SJSA1 (cell line): ENCODE measurements at places on chromosomes 5 and 9. TPM values are rescaled to one million over a fixed set of nuclear protein-coding genes. Genes with fewer than 3 reads are reported as not detected.

The SLC6A7 gene
- total RNA-seq: not detected in 2 replicates

The F2RL1 gene
- total RNA-seq: 0.41 and 1.2 TPM in 2 replicates

The DBN1 gene
- 147 and 149 TPM in 2 replicates for total RNA-seq

The FOXD4 gene
- total RNA-seq: 0.24 TPM in 1 of 2 replicates, not detected in the other

The IRF1 gene
- 16.0 and 18.4 TPM in 2 replicates for total RNA-seq

The RXRA gene
- total RNA-seq: 12.2 and 15.7 TPM in 2 replicates

The SLC36A3 gene
- total RNA-seq: not detected in 2 replicates

The POU4F3 gene
- total RNA-seq: 0.16 TPM in 1 of 2 replicates, not detected in the other

The PTGER4 gene
- total RNA-seq: 22.5 and 27.6 TPM in 2 replicates

- H3K27me3 ChIP-seq: no peaks in the 10 kb centered on the region
- H3K36me3 ChIP-seq: no peaks in the 10 kb centered on the region
- DNase-seq: peak; percentile 91
- H3K27ac ChIP-seq: peak overlapping the region; percentile 89
- peaks cover 58% of the 10 kb centered on the region for H3K4me1 ChIP-seq
Observed at GRCh38 chr9:22211588-22212360, 202.7 kb upstream of the CDKN2B start.

DNA sequence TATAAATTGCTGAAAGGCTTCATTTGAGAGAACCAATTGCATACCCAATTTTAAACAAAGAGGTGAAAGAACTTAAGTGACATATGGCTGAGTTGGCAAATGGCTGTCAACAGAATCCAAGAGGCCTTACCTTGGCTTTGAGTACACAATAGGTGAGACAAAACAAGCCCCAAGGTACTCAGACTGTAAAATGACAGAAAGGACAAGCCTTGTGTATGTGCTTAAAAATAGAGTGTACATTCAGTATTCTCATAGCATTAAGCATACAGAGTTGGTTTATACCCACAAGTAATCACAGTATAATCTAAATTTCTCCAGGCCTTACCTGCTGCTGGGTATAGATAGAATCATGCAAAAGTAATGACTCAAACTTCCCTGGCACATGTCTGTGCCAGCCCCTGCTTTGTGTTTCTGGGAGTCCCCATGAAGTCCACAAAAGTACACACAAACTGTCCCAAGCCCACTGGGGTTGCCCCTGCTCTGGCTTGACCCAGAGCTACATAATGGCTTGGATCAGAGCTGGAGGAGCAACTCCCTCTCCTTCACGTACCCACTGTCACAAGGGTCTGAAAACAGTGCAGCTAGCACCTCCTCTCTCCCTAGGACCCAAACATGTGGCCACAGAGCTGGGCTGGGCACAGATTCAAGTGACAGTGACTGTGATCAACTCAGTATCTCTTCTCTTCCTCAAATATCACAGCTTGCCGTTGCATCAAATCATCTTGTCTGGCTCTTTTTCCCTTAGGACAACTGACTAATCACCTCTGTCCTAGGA is 250.8 kb downstream of the ENC1 start:
- H3K27me3 ChIP-seq: no peaks in the 10 kb centered on the region
- no peak for DNase-seq
- no peak overlapping the region for H3K4me3 ChIP-seq
- H3K36me3 ChIP-seq: no peaks in the 10 kb centered on the region
- H3K27ac ChIP-seq: no peak overlapping the region
- H3K4me1 ChIP-seq: peaks cover 46% of the 10 kb centered on the region

DNA sequence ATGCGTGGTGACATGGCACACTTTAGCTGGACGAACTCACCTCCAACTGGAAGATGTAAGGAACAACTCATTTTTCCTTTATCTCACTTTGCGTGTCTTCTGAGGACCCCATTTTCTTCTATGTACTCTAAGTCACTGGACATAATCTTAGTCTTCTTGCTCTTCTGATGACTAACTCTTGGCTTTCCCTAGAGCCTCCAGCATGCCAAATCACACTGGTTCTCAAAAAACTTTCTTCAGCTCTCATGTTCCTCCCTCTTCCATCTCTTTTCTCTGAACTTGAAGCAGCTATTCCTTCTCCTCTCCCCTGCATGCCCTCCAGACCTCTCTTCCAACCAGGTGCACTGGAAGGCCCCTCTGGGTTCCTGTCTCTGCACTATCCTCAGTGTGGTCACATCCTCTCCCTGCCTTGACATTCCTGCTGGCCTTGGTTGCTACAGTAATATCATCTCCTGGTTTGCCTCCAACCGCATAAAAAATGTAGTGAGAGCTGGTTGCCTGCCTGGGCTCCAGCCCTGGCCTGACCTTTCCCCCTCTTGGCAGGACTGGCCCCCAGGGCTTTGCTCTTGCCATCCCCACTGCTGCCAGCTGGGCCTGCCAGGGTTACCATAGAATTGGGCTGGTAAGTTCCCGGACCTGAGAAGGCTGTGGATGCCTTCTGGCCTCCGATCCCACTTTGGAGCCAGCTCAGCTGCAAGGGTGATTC is 44.8 kb upstream of the BNC2 start:
- no peak for DNase-seq
- H3K4me3 ChIP-seq: no peak overlapping the region
- H3K27me3 ChIP-seq: no peaks in the 10 kb centered on the region
- no peaks in the 10 kb centered on the region for H3K4me1 ChIP-seq
- H3K36me3 ChIP-seq: no peaks in the 10 kb centered on the region

DNA sequence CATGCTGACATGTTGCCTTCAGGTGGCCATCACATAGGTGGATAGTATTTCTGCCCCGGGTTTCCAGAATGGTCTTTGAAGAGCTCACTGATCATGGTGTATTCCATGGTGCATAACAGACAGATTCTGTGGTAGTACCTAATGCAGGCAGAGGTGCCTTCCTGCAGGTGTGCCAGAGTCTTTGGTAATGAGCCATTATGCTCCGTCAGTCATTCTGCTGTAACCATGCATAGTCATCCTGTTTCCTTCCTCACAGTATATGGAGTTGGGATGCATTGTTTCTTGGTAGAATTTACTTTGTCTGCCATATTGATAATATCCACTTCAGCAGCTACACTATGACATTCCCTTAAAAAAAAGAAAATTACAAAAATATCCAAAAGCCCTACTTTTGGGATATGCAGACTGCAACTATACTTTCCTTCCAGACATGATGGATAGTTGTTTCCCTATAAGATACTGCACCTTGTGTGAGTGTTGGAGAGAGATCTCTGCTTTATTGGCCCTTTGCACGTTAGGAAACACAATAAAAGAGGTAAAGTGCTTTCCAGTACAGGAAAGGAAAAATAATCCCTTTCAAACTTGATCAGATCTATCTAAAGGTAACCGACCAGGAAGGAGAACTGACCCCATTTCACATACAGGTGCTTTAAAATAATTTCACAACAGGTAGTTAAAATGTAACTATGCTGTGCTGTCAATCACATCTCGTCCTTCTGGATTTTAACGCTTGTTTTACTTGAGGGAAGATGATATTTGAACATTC is 537.5 kb upstream of the WWC1 start:
- H3K27me3 ChIP-seq: no peaks in the 10 kb centered on the region
- no peak overlapping the region for H3K27ac ChIP-seq
- H3K36me3 ChIP-seq: no peaks in the 10 kb centered on the region
- H3K4me1 ChIP-seq: no peaks in the 10 kb centered on the region; the same call in 1 of the 2 replicates
- H3K4me3 ChIP-seq: no peak overlapping the region

DNA sequence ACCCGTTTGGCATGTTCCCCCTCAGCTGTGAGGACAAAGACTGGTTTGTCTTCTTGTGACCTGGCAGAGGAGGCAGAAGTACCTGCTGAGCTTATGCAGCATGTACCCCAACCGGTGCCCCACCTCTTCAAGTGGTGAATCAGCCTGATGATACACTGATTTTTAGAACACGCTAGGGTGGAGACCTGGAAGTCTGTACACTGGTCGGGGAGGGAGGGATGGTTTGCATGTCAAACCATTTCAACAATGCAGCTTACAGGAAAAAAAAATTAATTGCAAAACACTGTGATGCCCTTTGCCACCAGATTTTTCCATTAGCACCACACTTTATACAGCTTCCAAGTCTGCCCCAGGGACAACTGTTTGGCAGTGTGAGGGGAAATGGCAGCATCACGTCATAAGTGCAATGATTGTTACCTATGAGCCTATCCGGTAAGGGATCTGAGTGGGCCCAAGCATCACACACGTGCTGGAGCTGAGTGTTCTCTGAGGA is 155.1 kb upstream of the DMRT1 start:
- no peaks in the 10 kb centered on the region for H3K4me1 ChIP-seq
- no peak overlapping the region for H3K4me3 ChIP-seq
- DNase-seq: no peak
- no peaks in the 10 kb centered on the region for H3K27me3 ChIP-seq
- no peak overlapping the region for H3K27ac ChIP-seq

- H3K4me3 ChIP-seq: no peak overlapping the region
- no peaks in the 10 kb centered on the region for H3K4me1 ChIP-seq
- no peaks in the 10 kb centered on the region for H3K27me3 ChIP-seq
- DNase-seq: no peak
Observed at GRCh38 chr5:31664566-31664965, 25.6 kb downstream of the PDZD2 start.

- H3K27ac ChIP-seq: no peak overlapping the region
- H3K27me3 ChIP-seq: peaks cover 8% of the 10 kb centered on the region
- H3K4me1 ChIP-seq: peaks cover 4% of the 10 kb centered on the region; the same call in 1 of the 2 replicates
- no peak overlapping the region for H3K4me3 ChIP-seq
Observed at GRCh38 chr5:142078221-142078620, 30.4 kb upstream of the NDFIP1 start.

DNA sequence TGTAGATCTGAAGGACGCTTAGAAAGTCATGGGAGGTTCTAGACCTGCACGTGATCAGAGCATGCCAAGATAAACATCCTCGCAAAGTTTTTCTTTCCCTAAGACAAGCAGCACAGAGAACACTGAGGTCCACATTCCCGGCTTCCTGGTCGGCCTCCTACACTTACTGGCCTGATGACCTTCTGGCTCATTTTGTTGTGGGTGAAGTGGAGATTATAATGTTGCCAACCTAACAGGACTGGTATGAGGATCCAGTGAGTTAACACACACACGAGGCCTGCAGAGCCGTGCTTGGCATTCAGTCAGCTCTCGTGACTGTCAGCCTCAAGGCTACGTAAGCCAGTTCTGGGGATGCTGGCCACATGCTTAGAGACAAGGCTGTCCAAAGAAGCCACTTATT is 186.0 kb downstream of the TENT4A start:
- no peak overlapping the region for H3K4me3 ChIP-seq
- no peak for DNase-seq
- no peaks in the 10 kb centered on the region for H3K4me1 ChIP-seq
- 0 out of 2 replicates have a peak, but pooled peaks cover 7% of the 10 kb centered on the region for H3K27me3 ChIP-seq
- H3K27ac ChIP-seq: no peak overlapping the region

DNA sequence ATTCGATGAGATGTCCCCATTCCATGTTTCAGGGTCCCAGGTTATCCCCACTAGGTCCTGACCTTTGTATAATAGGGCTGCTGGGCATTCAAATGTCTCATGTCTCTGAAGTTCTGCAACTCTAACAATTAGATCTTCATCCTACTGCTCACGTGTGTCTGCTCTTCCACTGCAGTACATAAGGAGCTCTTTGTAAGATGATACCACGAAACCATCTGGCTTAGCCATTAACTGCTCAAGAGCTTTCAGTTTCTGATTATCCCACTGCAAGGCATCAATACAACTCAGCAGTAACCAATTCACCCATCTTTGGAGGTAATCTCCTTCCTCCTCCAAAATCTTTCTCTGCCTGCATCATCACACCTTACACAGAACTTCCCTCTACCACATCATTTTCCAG is 49.9 kb upstream of the PPP2CA start:
- no peak overlapping the region for H3K4me3 ChIP-seq
- no peaks in the 10 kb centered on the region for H3K4me1 ChIP-seq
- H3K36me3 ChIP-seq: no peaks in the 10 kb centered on the region

GRCh38 chr5:171462136-171462927 is 42.9 kb downstream of the FGF18 start:
- H3K36me3 ChIP-seq: no peaks in the 10 kb centered on the region
- H3K27me3 ChIP-seq: no peaks in the 10 kb centered on the region; the same call in 1 of the 2 replicates
- no peak for DNase-seq

DNA sequence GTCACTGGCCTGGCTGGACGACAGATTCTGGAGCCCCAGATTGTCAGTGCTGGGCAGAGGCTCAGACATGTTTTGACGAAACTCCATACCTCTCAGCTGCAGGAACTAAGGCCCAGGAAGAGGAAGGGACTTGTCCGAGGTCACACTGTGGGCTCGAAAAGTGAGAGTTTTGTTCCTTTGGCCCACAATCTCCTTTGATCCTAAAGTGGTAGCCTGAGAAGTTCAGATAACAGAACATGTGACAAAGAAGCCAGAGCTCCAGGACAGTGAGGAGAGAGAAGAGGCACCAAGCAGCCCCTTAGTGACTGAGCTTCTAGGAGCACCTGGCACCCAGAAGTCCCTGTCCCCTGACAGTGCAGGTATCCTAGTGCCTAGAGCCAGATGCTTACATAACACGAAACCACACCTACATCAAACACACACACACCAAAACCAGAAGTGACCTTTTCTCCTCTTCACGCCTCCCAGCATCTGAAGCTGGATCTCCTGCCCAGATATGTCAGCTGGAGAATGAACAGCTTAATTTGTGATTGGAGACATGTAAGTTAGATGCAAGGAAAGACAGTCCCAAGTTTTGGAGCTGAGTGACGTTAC is 88.9 kb downstream of the ADRB2 start:
- no peaks in the 10 kb centered on the region for H3K27me3 ChIP-seq
- H3K4me1 ChIP-seq: peaks cover 56% of the 10 kb centered on the region
- peak overlapping the region; percentile 99 for H3K27ac ChIP-seq
- H3K4me3 ChIP-seq: no peak overlapping the region

GRCh38 chr5:180643191-180643851 is 6.1 kb downstream of the FLT4 start:
- no peak overlapping the region for H3K27ac ChIP-seq
- DNase-seq: peak; percentile 45
- no peaks in the 10 kb centered on the region for H3K36me3 ChIP-seq
- peaks cover 65% of the 10 kb centered on the region for H3K27me3 ChIP-seq
- H3K4me1 ChIP-seq: no peaks in the 10 kb centered on the region

- no peaks in the 10 kb centered on the region for H3K36me3 ChIP-seq
- no peak overlapping the region for H3K4me3 ChIP-seq
- peaks cover 12% of the 10 kb centered on the region for H3K4me1 ChIP-seq
- H3K27ac ChIP-seq: no peak overlapping the region
Observed at GRCh38 chr9:77756449-77756848, 108.3 kb upstream of the GNA14 start.

DNA sequence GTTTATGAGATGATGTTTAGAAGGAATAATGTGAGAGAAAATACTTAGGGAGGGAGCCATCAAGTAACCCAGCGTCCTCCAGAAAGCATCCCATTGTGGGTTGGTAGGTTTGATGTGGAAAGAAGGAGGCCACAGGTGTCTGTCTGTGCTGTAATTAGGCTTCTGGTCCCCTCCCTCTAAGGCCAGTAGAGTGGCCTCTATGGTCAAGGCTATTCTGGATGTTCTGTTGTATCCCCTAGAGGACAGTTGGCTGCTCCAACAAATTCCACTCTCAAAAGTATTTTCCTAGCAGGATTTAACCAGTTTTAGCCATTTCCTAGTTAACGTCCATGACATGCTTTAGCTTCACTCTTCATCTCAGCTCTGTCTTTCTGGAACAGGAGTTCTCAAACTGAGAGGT is 106.5 kb downstream of the EGFLAM start:
- H3K4me3 ChIP-seq: no peak overlapping the region
- H3K27me3 ChIP-seq: no peaks in the 10 kb centered on the region
- H3K36me3 ChIP-seq: no peaks in the 10 kb centered on the region
